Suprapubic skin (tissue), 4 donors: ENCODE measurements at places on chromosomes 7 and 10.
A peak's percentile ranks its signal among the peaks of the same experiment; 100 is the strongest.

DNA sequence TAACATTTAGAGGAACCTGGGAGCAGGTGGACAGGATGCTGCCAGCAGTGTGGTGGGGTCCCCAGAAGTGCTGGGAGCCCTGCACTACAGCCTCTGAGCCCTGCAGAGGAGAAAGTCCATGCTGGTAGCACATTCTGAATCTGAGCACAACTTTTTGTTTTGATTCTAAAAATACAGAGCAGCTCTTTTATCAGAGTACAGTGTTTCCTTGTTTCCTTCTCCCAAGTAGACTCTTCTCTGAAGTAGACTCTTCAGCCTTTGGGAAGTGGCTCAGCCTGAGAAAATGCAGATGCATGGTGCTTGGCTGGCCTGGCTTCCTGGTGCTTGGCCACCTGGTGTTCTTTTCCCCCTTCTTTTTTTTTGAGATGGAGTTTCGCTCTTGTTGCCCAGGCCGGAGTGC, 9.1 kb downstream of the ADCY1 start:
- no peak for DNase-seq

DNA sequence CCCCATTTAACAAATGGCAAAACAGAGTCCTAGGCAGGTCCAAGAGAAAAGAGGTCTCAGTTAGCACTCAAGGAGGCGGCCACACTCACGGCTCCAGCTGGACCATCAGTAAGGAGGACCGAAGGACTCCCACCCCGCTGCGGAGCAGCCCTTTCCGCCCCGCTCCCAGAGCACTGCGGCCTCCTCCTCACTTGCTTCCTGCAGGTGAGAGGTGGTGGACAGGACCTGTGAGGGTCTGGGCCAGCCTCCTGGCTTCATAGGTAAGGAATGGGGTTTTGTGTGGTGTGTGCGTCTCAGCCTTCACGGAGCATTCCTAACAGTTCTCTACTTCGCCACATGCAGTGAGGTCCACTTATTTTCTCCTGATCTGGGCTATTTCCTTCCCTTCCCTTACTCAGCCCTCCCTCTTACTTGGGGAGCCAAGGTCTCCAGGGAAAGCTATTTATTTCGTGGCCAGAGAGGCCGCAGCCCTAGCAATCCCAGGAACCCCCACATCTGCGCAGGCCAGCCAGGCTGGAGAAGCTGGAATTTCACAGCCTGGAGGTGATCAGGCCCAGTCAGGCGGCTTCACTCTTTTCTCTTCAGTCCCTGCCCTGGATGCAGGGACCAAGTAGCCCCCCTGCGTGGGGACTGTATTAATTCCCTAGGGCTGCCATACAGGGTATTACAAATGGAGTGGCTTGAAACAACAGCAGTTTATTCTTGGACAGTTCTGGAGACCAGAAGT, 45.9 kb downstream of the ZNF783 start:
- no peak for DNase-seq

- no peak for DNase-seq
These were observed 287.2 kb upstream of the MKLN1 start for GRCh38 chr7:131040467-131040932.

DNA sequence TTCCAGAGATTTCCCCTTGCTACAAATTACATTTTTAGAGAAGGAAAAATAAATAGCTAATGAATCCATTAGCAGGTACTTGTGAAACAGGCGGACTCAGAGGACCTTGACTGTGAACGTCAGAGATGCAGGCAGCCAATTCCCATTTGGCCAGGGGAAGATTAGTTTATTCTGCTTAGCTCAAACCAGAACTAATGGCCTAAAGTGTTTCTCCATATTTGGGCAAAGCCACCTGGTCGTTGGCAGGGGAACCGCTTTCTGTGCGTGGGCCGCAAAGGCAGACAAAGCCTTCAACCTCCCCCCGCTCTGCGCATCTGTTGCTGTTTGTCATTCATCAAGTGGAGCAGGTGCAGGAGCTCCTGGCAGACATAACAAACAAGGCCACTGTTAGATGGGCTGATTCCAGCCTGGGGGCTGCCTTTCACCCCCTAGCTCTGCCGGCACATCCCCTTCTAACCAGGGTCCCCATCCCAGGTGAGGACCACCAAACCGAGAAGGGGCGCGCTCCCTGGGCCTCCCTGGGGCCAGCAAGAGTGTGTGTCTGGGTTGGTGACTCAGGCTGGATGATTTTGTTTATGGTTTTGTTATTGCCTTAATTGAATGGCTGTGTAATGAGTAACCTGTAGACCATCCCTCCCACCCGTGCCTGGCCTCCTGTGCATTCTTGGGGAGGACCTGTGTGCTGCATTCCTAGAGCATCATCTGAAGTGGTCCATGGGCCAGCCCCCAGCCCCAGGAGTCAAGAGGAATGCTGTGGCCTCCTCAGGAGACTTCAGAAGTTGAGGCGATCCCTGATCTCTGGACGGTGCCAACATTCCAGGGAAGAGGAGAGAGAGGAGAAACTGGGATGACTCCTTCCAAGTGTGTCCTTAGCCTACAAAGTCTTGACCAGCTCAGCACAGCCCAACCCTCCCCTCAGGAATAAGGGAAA, 14.5 kb upstream of the CPA1 start:
- peak; percentile 54 for DNase-seq

- DNase-seq, result no peak
These were observed 113.1 kb downstream of the ZMIZ1 start for GRCh38 chr10:79181698-79182521.

DNA sequence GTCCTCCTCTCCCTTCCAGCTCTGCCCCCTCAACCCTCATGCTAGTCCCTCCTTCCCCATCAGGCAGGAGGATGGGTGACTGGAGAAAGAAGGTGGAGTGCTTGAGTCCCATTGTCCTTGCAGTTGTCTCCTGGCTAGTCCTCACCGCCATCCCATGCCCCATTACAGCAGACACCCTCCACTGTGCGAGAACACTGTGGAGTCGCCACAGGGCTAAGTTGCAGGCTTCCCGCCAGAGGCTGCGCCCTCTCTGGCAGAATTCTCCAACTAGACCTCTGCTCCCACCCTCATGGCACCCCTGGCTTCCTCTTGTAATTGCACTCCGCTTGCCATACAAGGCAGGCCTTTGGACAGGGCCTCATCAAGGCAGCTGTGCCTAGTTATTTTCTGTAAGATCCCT, 3.1 kb downstream of the GIMAP2 start:
- DNase-seq, result no peak

GRCh38 chr10:70267161-70267933, 16.5 kb downstream of the NPFFR1 start:
- no peak for DNase-seq

DNA sequence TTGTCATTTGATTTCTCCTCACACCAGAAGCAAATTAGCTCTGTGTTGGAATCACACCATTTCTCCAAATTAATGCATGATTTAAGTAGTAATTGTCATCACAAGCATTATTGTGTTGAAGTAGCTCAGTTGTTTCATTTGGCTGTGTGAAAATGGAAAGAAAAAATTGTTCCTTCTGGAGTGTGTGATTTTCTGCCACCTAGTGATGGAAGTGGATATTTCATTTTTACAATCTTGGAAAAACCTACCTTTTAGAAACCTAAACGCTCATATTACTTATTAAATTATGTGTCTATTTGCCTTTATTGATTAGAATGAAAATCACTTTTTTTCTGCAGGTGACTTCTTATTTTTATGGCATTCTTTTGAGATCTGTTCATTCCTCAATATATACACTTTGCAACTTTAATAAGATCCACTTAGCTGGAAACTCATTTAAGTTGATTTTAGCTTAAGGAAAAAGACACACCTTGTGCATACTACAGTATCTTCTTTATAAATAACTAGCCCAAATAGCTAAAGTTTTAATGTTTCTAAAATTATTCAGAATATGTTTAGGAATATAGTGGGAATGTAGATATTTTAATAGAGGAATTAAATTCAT, 50.0 kb downstream of the SRI start:
- DNase-seq, result no peak

- DNase-seq, result no peak
These were observed 46.4 kb downstream of the ANK3 start for GRCh38 chr10:60343254-60343653.

- DNase-seq, result no peak
These were observed 457.6 kb upstream of the KLF6 start for GRCh38 chr10:4242561-4243035.

DNA sequence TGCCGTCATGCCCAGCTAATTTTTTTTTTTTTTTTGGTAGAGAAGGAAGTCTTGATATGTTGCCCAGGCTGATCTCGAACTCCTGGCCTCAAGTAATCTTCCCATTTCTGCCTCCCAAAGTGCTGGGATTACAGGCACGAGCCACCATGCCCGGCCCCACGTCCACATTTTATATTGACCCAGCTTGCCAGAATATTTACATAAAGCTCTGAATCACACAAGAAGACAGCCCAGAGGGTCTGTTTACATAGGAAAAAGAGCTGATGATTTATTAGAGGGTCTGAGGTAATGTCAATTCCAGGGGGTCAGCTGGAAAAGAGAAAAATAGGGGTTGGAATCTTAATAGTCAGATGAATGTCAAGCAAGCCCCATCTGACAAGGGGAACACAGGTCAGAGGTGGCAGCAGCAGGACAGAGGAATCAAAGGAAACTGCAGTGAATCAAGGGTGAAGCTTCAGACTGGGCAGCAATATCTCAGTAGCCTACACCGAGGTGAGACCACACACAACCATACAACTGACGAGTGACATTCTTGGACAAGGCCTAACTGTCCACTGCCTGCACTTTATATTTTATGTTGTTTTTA, 15.8 kb upstream of the SLF2 start:
- DNase-seq, result no peak

DNA sequence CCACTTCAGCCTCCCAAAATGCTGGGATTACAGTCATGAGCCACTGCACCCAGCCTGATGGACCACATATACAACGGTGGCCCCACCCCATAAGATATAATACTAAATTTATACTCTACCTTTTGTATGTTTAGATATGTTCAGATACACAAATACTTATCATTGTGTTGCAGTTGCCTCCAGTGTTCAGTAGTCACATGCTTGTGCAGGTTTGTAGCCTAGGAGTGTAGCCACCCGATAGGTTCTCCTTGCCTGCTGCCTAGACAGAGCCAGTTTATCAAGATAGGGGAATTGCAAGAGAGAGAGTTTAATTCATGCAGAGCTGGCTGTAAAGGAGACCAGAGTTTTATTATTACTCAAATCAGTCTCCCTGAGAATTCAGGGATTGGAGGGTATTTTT, 9.6 kb downstream of the CCL24 start:
- DNase-seq, result no peak

DNA sequence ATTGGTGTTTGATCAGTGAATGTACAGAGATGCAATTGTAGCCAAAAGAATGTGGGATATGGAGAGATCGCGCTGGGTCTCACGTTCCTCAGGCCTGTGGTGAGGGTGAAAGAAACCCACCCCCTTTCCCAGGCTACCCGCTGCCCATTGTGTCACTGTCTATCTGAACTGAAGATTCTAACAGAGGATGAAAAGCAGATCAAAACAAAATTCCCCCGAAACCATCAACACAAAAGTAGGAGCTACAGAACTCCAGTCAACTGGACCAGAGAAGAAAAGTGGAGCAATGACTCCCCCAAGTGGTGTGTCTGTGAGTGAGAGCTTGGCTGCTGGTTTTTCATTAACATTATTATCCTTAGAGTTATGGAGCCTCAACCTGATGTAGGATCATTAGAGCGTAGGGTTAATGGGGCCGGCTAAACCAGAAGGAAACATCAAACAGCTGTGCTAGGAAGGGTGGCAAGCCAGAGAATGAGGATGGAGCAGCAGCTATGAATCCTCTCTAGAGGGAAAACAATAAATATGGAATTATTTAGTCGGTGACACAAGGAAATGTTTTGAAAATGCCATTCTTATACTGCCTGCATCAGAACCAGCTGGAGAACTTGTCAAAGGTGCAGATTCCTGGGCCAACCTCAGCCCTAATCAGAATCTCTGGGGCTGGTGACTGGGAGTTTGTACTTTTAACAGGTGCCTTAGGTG, 38.3 kb downstream of the AKR1B1 start:
- no peak for DNase-seq

- no peak for DNase-seq
These were observed 206.3 kb upstream of the GRB10 start for GRCh38 chr7:50988988-50989387.

DNA sequence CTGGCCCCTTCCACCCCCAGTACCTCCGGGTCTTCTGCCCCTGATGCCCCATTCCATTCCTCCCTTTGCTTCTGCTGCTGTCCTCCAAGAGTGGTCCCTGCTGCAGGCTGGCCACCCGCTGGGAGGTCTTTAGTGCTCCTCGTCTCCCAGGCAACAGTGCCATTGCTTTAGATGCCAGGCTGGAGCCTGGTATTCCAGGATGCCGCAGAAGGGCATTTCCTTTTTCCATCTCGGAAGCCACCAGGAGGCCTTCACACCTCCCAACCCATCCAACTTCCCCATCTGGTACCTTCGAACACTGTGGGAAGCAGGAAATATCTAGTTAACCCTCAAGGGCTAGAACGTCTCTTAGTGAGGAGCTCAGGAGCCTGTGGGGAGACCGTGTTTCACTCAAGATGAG, 92.9 kb upstream of the DUSP5 start:
- DNase-seq, result no peak

GRCh38 chr7:8442051-8442813, 8.8 kb downstream of the NXPH1 start:
- no peak for DNase-seq

GRCh38 chr7:99623091-99623693, 6.4 kb downstream of the ZSCAN25 start:
- DNase-seq, result no peak

DNA sequence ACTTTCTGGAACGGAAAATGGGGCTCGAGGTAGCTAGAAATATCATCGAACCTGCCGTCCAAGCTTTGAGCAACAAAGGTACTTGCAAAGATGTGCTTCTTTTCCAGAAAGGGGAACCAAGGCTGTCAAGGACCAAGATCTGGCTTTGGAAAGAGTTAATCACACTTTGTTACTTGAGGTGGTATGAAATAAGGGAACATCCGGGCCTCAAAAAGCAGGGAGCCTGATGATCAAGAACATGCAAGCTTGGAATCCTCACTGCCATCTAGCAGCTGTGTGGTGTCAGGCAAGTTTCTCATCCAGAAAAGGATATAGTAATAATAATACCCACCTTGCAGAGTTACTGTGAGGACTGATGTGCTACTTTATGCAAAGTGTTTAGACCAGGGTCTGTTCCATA, 329.5 kb downstream of the GRID1 start:
- DNase-seq, result no peak

GRCh38 chr7:100603726-100604027, 1.5 kb downstream of the PCOLCE start:
- no peak for DNase-seq

- DNase-seq, result no peak
These were observed 3.9 kb downstream of the ADD3 start for GRCh38 chr10:110011681-110012080.

GRCh38 chr7:9307131-9307530, 873.7 kb downstream of the NXPH1 start:
- DNase-seq, result no peak

DNA sequence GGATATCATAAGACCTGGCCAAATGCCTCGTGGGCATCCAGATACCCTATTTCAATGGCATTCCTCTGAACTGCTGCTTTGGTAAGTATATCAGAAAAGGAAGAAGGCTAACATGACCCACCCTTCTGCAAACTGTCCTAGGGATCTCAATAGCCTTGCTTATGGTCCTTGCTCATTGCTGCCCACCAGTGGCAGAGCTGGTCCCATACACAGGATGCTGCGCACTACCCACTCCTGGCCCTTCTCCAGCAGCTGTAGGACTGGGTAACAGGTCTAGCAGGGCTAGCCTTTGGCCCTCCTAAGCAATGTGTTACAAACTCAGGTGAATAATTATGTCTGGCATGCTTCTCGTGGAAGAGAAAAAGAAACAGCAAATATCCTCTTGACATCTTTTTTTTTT, 72.5 kb downstream of the C10orf90 start:
- DNase-seq, result no peak
